ENCODE measurements at places on chromosomes 3 and 15.

DNA sequence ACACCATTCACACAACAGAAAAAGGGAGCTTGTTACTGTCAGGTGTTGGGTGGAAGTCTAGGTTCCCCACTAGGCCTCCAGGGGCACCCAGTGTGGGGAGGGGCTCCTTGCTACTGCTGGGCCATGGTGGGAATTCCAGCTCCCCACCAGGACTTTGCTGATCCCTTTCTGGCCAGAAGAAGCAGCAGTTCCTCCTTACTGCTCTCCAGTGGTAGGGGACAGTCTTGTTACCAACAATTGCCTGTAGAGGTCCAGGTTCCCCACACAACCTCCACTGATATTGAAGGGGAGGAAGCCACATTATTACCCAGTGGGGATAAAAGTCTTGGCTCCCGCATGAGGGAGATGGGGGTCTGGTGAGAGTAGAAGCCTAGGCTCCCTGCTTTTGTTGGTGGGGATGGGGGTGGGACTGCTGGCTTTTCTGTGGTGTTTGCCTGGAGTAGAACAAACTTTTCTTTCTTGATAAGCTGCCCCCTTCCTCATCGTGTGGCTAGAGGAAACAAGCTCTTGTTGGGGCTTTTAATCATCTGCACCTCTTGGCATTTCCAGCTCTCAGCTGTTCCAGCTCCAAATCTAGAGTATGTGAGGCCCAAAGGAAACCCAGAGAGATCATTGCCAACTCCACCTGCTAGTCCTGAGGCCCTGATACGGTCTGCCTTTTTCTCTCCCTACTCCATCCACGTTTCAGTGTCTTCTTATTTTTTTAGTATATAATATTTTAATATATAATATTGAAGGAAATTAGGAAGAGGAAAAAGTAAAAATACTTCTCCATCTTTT lies 824.2 kb downstream of the AGBL1 start:
- no peak for DNase-seq

GRCh38 chr3:15753056-15753710 lies 44.6 kb downstream of the ANKRD28 start:
- DNase-seq: no peak

GRCh38 chr3:180176059-180176458 lies 139.3 kb upstream of the PEX5L start:
- no peak for DNase-seq

- DNase-seq: no peak
Measured at GRCh38 chr3:57206423-57206822, 6.6 kb upstream of the HESX1 start.

- no peak for DNase-seq
Measured at GRCh38 chr15:73996267-73996666, 1.8 kb downstream of the PML start.

DNA sequence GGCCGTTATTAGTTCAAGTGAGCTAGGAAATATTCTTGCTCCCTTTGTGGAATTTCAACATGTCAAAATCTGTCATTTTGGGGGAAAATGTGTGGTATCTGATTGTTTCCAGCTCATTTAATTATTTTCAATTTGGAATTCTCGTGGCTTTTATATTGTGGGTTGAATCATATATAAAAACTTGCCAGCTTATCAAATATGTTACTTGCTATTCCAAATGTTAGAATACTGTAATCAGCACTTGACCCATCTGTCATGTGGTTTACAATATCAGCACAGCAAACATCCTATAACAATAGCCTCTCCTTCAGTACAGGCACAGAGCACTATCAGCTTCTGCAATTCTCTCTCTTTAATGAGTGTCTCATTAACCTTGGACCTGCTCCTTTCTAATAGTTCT lies 130.2 kb upstream of the FEZF2 start:
- DNase-seq: no peak

DNA sequence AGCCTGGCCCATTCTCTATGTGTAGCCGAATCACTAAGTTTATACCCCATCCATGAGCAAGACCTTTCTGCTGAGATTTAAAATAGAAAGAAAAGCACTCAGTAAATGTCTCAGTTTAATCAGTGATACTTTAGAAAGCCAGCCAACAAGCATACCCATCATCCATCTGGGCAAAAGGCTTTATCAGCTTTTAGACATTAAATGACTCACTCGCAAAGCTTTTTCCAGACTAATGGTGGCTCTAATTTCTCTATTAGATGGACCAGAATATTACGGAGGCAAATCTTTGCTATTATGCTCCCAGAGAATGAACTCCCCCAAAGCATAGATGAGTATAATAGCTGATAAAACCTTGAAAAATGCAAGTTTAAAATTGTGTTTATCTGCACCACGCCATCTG lies 727.8 kb downstream of the GBE1 start:
- DNase-seq: no peak

DNA sequence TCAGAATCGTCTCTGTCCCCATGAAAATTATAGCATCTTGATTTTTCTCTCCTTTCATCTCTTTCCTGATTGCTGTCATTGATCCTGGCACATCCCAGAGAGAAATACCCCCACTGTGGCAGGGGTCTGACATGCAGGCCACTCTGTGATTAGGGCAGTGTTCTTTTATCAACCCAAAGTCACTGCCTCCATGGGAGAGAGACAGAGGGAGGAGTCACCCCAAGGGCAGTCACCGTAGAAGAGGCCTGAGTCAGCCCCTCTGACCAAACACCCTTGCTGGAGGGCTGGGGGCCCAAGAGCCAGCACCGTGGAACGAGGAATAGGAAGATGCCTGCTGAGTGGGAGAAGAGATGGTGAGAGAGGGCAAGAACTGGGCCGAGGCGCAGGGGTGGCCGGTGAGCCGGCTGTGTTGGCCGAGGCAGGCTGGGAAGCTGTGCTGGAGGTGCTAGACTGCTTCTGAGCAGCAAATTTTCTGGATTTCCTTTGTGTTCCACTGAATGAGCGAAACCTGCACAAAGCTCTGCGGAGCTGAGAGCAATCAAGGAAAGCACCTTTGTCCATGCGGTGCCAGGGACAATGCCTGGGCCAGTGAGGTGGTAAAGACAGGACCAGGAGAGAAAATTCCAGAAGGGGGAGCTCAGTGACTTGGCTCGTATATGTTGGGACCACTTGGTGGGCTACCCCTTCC lies 103.8 kb downstream of the ADCY5 start:
- no peak for DNase-seq

DNA sequence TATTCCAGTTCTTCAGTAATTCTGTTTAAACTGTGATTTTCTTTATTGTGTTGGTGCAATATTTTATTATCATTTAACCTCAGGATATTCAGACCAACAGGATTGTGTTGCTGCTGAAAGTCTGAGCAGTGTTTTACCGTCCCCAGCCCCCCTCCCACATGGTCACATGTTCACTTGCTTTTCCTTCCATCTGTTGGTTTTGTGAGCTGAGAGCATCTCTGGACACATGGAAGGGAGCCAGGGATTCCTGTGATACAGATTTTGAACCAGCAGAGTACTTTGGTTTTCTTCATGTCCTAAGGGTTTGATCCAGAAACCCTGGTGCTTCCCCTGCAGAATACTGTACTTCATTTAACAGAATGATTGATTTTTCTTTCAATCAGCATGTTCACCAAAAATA lies 11.9 kb downstream of the ARRDC4 start:
- DNase-seq: no peak

DNA sequence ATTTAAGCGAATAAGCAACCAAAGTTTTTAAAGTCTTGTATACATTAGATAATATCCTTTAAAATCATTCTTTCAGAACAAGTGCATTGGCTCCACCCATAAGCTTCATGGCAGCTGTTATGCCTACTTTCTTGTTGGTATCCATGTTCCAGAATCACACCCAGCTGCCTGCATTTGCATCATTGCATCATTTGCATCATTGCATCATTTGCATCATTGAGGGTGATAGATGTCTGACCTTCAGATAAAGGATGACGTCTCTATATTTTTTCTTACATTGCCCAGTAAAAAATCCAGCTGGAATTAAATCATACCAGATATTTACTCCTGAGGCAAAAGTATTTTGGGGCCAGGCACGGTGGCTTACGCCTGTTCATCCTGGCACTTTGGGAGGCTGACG lies 42.3 kb downstream of the SLC12A1 start:
- DNase-seq: no peak

Measured in stimulated activated CD4-positive, alpha-beta T cell treated with anti-CD3 and anti-CD28 coated beads, TNF-alpha, amount 100 ng/mL, for 1 hour (primary cell).